ENCODE measurements at places on chromosomes 12 and 14. TPM values are rescaled to one million over a fixed set of nuclear protein-coding genes. Genes with fewer than 3 reads are reported as not detected.
A peak's percentile ranks its signal among the peaks of the same experiment; 100 is the strongest.

DNA sequence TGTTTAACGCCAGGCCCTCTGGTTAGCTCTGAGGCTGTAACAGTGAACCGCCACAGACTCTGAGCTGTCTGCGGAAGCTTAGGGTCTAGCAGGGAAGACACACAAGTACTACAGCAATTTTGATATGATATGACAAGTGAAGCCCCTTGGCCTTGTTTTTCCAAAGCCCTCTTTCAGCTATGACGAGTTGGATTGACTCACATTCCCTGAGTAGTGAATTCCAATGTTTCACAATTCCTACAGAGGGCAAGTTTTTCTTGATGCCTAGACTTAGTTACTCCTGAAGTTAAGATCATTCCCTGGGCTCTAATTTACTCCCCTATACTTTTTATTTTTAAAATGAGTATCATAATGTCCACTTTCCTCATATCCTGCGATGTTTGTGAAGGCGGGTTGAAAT lies 53.3 kb upstream of the CISTR start:
- DNase-seq, result no peak

DNA sequence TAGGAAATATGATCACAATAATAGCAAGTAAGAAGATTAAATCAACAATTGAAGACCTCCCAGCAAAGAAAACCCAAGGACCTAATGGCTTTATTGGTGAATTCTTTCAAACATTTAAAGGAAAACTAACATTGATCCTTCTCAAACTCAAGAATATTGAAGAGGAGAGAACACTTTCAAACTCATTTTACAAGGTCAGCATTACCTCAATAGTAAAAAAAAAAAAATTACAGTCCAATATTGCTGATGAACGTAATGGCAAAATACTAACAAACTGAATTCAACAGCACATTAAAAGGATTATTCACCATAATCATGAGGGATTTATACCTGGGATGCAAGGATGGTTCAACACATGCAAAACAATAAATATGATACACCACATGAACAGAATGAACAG lies 33.7 kb upstream of the LGR5 start:
- no peak for DNase-seq

GRCh38 chr14:31770271-31770670 lies 209.1 kb downstream of the NUBPL start:
- no peak for DNase-seq

DNA sequence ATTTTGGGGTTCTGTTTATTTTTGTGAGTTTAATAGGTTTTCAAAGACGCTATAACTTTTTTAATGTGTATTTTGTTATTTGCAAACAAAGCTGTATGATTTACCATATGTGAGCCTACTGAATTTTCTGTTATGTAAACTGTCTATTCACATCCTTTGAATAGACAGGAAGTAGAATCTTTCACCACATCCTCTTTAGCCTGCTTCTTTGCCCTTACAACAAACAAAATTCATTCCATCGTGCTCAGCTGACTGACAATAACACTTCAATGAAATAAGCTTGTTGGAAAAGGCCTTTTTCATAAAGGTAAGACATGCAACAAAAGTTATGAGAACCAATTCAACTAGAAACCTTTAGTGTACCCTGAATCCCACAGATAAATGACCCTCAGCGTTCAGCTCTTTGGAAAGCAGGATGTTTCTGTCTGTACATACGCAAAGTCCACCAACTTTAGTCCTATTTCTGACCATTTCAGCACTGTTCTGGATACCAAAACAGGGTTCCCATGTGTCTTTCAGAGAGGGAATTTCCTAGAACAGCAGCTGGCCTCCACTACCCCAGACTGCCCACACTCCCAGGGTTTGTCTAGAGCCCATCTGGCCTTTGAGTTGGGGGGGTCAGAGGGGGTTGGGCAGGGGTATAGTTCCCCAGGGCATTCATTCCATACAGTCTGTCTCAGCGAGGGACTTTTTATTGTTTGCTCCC lies 71.3 kb downstream of the DUSP6 start:
- peak; percentile 19 for DNase-seq

The KSR2 gene
- polyA plus RNA-seq, result 5.3 TPM

The C12orf42 gene
- polyA plus RNA-seq, result 0.47 TPM
